Naive B cell (primary cell): ENCODE measurements at places on chromosomes 7 and 10.

DNA sequence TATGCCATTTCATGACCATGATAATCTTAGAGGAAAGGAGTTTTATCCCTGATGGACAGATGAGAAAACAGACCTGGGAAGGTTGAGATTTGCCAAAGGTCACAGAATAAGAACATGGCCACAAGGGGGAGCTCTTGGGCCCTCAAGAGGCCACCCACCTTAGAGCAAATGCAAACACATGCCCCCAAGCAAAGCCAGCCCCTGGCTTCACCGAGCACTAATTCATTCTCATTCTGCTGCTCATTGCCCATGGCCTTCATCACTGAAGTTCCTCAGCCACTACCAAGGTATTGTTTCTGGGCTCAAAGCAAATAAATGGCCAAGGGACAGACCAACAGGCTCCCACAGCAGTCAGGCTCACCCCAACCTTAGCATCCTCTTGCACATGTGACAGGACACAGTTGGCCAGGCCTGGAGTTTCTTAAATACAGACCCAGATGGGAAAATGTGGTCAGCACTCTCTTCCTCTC, 44.2 kb downstream of the PDLIM1 start:
- no peak overlapping the region for H3K27ac ChIP-seq
- no peaks in the 10 kb centered on the region for H3K27me3 ChIP-seq
- peaks cover 17% of the 10 kb centered on the region for H3K36me3 ChIP-seq
- peaks cover 27% of the 10 kb centered on the region for H3K4me1 ChIP-seq

DNA sequence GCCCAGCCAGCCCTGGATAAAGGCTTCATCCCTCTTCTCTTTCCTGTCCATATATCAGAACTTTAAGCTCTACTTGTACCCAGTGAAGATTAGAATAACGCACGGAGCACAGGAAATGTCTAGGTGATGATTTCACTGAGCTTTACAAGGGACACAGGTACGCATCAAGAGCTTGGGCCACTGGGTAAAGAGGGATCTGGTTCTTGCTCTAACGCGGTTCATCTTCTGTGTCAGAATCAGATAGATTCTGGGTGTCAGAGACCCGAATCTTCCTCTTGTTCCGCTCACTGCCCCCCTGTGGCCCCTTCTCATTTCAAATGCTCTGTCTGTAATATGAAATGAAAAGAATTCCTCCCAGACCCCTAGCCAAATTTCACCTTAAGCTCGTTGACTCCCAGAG, 24.7 kb downstream of the IL2RA start:
- H3K36me3 ChIP-seq = no peaks in the 10 kb centered on the region
- no peak for DNase-seq
- peak overlapping the region; percentile 82 for H3K27ac ChIP-seq
- peaks cover 21% of the 10 kb centered on the region for H3K4me1 ChIP-seq
- H3K4me3 ChIP-seq = no peak overlapping the region
- H3K27me3 ChIP-seq = no peaks in the 10 kb centered on the region

GRCh38 chr7:130896051-130896881, 162.3 kb upstream of the KLF14 start:
- no peak overlapping the region for H3K4me3 ChIP-seq
- H3K27me3 ChIP-seq = no peaks in the 10 kb centered on the region
- H3K27ac ChIP-seq = no peak overlapping the region
- DNase-seq = no peak
- H3K36me3 ChIP-seq = peaks cover 16% of the 10 kb centered on the region

DNA sequence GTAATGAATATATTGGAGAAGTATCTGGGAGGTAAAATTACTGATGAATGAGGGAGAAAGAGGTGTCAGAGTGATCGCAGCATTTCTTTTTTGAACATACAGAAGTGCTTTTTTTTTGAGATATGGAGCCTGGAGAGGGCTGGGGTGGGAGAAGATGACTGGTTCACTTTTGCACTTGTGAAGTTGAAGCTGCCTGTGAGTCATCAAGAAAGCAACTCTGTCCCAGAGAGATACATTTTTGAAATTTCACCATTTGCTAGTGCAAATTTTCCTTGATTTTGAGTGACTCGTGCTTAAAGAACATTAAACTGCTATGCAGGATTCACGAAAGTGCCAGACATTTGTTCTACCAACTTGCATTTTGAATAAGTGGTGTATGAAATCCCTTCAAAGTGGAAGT, 81.8 kb downstream of the ADRA2A start:
- H3K4me3 ChIP-seq = no peak overlapping the region
- H3K27ac ChIP-seq = no peak overlapping the region
- no peak for DNase-seq

DNA sequence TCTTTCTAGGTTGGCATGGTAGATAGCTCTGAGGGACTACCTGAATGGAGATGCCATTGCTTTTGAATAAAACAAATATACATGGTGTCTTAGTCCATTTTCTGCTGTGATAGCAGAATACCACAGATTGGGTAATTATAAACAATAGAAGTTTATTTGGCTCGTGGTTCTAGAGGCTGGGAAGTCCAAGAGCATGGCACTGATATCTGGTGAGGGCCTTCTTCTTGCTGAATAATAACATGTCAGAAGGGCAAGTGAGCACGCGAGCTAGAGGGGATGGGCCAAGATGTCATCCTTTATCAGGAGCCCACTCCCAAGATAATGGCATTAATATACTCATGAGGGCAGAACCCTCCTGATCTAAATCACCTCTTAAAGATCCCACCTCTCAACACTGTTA, 21.9 kb downstream of the SGPL1 start:
- no peak overlapping the region for H3K4me3 ChIP-seq
- no peak overlapping the region for H3K27ac ChIP-seq
- peaks cover 24% of the 10 kb centered on the region for H3K4me1 ChIP-seq
- no peaks in the 10 kb centered on the region for H3K27me3 ChIP-seq
- no peak for DNase-seq
